ENCODE measurements at places on chromosomes 16 and 17.

GRCh38 chr16:77888871-77889270, 100.5 kb downstream of the VAT1L start:
- no peak for DNase-seq

- DNase-seq = no peak
These were observed 26.6 kb downstream of the GOSR2 start for GRCh38 chr17:46949291-46950174.

DNA sequence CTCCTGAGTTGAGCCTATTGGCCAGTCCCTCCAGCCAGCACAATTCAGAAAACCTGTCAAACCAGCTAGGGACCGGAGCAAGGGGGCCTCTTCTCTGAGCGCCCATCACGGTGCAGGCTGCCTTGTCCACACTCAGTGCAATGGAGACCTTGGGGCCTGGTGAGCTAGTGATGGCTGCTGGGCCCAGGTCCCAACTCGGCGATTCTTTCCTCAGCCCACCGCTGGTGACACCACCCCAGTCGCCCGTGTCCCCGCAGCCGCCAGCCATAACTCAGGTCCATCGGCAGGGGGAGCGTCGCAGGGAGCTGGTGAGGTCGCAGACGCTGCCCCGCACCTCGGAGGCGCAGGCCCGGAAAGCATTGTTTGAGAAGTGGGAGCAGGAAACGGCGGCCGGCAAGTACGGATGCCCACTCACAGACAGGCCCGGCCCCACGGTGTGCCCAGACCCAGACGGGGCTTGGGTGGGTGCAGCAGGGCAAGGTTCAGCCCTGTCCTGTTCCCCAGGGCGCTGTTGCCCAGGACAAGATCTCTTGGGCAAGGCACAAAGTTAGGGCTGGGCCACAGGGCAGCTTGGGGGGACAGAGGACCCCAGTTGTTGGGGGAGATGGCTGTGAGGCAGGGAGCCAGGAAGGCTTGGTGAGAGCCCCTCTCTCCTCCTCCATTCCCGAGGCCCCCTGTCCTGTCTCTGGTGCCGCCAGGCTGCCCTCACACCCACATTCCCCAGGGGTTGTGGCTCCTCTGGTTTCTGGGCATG, 10.8 kb downstream of the SMTNL2 start:
- DNase-seq = peak; percentile 64

DNA sequence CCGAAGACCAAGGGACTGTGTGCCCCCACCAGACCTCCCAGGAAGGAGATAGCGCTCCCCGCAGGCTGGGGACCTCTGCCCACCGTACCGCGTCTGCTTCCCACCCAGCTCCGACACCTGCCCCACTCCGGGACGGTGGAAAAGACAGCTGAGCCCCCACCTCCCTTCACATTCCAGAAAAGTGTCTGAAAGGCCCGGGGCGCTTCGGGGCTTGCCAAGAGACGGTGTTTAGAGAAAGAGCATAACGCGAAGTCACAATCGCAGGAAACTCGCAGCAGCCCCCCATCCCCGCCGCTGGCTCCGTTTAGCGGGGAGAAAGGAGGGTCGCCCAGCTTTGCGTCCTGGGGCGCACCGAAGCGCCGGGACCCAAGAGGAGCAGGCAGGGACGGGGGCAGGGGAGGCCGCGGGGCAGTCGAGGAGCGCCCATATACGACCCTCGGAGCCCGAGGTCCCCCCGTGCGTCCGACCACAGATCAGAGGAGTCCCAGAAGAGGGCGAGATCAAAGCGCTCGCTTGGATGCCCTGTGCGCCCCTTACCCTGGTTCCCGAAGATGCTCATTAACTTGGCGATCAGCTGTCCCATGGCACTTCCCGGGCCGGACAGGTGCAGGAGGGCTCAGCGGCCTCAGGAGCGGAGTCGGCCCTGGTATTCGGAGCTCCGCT, 652 bp downstream of the ARL5C start:
- no peak for DNase-seq

- DNase-seq = no peak
These were observed 29.3 kb downstream of the UNC13D start for GRCh38 chr17:75814900-75815373.

- DNase-seq = no peak
These were observed 583.1 kb upstream of the SALL1 start for GRCh38 chr16:51734220-51734619.

GRCh38 chr16:12570046-12570618, 233.6 kb downstream of the CPPED1 start:
- no peak for DNase-seq

DNA sequence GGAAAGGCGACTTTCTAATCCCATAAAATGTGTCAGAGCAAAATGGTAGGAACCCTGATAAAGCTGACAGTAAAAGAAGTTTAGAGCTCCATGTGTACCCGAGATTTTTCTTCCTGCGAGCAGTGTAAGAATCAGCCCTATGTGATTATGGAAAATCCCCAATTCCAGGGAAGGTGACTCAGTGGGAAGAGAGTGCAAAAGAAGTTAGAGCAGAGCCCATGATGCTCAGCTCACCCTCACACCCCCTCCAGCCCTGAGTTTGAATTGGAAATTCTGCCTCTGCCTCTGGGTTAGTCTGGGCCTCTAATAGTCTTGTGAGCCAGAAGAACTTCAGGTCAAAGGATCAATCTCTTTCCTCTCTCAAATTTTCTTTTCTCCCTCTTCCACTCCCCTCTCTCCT, 12.5 kb downstream of the C17orf78 start:
- no peak for DNase-seq

DNA sequence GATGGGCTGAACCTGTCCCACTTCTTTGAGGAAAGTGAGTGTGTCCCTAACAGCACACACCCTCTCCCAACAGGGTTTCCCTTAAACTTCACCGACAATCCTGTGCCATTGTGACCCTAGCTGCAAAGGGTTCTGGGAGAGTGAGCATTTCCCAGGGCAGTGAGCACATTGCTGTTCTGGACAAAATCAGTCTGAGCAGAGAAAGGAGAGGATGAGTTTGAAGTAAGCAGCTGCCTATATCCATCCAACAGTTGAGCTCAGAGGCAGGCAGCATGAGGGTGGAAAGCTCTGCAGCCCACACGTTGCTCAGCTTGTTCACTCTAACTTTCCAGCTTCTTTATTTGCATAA, 296.5 kb upstream of the MAF start:
- no peak for DNase-seq

DNA sequence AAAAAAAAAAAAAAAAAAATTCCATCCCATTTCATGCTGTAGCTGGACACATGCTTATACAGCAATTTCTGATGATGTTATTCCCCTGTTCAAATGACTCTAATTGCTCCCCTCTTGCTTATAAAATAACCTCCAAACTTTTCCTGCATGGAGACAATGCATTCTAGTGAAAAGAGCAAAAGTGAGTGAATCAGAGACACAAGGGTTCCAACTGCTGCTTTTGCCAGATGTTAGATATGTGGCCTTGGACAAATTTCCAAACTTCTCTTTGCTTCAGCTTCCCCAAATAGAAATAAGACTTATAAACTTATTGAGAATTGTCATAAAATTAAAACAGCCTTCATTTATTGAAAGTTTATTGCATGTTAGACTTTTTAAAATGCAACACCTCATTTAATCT, 65.0 kb upstream of the AXIN2 start:
- DNase-seq = no peak

DNA sequence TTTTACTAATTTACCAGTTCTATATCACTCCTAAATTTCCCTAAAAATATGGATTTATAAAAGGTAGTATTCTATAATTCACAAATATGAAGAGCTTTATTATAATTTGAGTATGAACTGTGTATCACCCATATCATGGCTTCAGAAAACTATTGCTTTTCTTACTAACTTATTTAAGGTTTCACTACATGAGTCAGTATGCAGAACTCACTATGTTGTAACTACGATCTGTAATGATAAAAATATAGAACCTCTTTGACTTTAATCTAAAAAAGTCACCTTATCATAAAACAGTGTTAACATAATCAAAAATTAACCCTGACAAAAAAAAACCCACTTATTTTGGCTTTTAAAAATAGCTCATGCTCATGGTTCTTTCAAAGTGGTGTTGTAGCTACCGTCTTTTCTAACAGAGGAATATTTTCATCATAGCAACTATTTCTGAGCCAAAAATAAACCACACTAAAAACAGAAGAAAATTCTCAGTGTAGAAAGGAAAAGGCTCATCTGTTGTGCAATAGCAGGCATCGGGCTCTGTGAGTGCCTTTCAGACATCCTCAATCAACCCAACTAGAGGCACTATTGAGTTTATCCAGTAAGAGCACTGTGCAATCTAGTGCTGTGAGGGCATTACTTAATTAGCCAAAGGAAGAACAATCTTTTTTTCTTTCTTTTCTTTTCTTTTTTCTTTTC, 42.1 kb downstream of the ITGAM start:
- peak; percentile 17 for DNase-seq

- no peak for DNase-seq
These were observed 6.8 kb upstream of the GFAP start for GRCh38 chr17:44922136-44922535.

DNA sequence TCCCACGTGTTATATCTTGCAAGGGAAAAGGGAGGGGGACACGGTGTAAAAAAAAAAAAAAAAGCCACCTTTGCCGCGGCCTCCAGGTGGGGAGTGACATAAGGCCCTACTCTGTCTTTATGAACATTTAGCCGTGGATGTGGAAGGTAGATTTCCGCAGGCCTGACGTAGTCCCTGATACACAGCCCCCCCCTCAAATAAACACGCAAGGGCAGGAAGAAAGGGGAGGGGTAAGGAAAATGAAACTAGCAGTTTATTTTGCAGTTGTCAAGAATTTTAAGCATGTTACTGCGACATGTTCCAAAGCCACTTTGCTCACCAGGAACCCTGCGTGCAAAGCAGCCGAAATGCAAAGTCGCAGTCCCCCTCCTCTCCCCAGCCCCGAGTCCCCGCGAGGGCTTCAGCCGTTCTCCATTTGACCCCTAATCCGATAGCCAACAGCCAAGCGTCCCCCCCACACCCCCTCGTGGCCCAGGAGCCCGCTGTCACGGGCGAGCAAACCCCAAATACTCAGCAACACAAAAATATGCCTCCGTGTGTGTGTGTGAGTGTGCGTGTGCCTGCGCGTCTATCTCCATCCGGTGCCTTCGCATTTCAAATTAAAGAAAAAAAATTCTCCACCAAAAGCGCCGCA, 1.2 kb downstream of the CBX4 start:
- DNase-seq = no peak

DNA sequence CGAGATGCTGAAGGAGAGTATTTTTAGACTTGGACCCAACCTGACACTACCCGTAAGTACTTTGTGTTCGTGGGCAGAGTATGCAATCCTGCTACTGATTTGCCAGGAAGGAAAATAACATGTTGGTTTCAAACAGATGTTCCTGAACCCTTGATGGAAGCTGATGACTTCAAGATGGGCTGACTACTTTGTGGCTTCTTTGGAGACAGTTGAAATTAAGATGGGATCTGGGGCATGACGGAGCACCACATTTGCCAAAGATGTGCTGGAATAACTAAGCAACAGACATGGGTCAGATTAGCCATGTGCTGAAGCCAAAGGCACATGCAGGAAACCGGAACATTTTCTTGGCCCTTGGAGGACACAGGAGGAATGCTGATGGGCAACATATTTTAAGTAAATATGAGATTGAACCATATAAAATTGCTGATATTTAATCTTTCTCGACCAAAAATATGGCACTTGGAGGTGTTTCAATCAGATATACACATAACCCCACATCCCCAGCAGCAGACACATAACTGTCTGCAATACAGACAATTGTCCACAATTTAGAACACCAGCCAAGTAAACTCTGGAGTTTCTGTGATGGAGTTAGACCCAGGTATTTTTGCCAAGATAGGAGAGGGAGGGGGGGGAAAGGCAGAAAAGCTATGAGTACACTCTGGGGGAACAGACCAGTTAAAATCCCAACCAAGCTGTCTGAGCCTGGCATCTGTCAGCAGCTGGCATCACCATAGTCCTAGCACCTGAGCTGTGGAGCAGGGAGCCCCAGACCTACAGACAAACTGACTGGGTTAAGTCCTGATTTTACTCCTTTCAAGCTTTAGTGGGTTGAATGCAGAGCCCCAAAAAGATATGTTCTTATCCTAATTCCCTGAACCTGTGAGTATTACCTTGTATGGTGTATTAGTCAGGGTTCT, 329.4 kb upstream of the CDH5 start:
- DNase-seq = no peak

DNA sequence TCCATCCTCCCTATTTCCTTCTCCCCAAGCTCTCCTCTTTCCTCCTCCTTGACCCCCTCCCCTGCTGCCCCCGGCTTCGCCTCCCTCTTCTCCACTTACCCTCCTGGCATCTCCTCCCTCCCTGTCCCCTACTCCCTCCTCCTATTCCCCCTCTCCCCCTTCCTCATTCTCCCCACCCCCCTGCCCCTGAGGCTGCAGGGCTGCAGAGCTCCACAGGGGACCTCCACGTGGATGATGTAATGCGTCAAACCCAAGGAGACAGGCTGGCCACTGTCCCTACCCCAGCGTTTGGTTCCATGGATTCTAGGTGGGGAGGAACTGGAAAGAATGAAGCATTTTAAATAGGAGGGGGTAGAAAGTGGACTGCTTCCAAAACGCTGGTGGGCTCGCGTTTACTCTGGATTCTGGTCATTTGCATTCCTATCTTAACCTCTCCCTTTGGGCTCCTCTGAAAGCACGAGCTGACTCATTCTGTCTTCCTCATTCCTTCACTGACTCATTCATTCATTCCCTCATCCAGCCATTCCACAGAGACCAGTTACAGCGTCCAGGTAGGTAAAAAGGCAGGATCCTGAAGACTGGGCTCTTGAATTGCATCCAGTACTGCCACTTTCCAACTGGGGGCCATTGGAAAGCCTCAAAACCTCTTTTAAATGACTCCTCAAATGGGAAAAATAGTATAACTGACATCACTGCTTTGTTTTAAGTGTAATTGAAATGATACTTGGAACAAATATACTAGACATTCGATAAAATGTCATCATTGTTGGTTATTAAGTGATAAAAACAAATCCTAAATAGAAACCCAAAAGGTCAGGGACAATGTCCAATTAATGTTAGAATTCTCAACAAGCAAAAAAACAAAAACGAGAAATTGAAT, 943 bp upstream of the COTL1 start:
- DNase-seq = no peak

GRCh38 chr16:15830832-15831451, 25.9 kb downstream of the MYH11 start:
- no peak for DNase-seq

DNA sequence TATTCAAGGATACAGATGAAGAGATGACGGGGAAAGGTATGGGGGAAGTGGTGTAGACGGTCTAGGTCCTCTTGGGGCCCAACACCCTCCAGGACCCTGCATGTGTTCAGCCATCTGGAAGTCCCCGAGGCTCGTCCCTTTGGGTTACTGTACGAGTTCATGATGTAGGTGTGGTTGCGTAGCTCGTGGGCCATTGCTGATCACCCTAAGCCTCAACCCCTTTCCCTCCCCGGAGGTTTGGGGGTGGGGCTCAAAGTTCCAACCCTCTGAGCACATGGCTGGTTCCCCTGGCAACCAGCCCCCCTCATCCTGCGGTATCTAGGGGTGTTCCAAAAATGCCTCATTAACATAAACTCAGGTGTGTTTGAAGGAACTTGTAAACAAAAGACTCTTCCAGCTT, 98.8 kb upstream of the METRNL start:
- DNase-seq = no peak

GRCh38 chr16:85505794-85506634, 107.1 kb upstream of the GSE1 start:
- DNase-seq = no peak

Measured in hematopoietic multipotent progenitor cell treated with erythropoietin and hydrocortisone succinate and interleukin-3 and kit ligand, for 8 days (in vitro differentiated cells).